ENCODE measurements at places on chromosomes 7 and 10.

DNA sequence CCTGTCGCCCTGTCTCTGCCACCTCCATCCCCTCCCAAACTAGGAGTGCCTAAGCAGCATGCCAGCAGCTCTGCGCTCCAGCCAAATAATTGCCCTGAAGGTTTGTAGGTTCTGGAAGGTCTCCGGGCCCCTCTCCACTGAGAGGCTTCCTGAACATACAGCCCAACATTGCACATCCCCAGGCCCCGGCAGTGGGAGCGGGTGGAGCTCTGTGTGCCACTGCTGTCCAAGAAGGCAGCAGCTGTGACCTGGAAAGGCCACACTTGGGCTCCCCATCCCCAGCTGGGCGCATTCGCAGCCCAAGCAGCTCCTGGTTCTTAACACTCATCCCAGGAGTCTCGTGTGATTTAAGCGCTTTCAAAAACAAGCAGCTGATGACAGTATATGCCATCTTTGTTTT is 95.7 kb downstream of the COL13A1 start:
- DNase-seq: no peak

DNA sequence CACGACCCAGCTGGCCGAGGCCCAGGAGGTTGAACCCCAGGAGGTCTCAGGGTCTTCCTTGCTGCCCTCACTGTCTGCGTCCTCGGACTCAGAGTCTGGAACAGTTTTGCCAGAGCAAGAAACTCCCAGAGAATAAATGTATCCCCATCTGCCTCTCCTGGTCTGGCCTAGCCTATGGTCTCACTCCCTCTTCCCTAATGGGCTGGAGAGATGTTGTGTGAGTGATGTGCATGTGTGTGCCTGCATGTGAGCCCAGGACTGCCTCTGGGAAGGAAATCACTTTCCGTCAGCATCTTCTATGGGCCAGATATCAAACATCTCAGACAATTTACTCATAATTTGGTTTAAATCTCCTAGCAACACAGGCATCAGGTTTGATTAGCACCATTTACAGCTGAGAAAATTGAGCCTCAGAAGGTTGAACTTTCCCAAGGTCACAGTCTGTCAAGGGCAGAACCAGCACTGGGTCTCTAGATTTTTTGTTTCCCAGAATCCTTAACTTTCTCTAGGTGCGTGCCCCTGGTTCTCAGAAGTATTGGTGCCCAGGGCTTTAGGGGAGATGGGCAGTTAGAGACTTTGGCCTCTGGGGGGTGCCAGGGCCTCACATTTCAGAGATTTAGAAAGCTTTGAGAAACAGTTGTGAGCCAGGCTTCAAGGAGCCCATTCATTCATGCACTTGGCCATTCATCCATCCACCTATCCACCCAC is 4.9 kb downstream of the TMEM270 start:
- peak; percentile 63 for DNase-seq

DNA sequence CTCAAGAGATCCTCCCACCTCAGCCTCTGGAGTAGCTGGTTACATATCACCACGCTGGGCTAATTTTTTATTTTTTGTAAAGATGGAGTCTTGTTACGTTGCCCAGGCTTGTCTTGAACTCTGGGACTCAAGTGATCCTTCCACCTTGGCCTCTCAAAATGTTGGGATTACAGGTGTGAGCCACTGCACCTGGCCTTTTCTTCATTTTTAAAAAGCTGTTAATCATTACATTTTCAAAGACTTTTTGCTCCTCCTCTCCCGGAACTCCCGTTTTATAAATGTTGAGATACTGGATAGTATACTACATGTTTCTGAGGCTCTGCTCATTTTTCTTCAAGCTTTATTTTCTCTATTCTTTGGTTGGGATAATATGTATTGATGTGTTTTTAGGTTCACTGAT is 16.4 kb downstream of the AOAH start:
- no peak for DNase-seq

GRCh38 chr10:124544711-124545110 is 83.1 kb downstream of the LHPP start:
- DNase-seq: no peak

DNA sequence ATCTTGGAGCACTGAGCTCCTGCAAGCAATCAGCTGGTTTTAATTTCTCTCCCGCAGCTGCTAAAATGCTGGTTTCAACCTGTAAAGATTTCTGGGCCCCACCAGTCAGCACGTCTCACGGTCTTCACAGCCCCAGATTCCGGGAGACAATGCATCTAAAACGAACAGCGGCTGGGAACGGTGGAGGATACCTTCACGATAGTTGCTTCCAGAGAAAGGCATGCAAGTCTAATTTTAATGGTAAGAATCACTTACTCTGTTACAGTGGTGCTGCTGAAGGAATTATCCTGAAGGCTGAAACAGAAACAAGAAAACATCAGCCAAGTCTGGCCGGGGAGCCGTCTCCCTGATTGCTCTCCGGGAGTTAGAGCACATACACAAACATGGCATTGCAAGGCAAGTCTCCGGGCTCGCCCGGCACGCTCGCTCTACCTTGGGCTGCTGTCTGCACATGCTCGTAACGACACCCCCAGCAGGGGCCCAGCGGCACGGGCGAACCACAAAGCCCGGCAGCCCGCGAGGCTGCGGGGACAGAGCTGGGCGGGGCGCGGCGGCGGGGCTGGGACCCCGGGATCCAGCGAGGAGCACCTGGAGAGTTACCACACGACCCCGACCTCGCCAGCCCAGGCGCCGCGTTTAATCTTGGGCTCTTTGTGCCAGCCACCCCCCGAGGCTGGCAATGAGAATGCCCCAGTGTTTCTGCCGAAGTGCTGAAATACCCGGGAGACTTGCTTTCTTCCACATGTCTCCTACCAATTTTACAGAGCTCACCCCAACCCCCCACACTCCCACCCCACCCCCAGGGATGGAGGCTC is at the start of gene FAM13C:
TSS of gene FAM13C (minus strand) at position 406 of the 815 bp plus-strand sequence. CDS start at position 317, 89 bp downstream.
- peak; percentile 89 for DNase-seq

GRCh38 chr7:40306025-40306424 is 171.2 kb downstream of the SUGCT start:
- DNase-seq: no peak

DNA sequence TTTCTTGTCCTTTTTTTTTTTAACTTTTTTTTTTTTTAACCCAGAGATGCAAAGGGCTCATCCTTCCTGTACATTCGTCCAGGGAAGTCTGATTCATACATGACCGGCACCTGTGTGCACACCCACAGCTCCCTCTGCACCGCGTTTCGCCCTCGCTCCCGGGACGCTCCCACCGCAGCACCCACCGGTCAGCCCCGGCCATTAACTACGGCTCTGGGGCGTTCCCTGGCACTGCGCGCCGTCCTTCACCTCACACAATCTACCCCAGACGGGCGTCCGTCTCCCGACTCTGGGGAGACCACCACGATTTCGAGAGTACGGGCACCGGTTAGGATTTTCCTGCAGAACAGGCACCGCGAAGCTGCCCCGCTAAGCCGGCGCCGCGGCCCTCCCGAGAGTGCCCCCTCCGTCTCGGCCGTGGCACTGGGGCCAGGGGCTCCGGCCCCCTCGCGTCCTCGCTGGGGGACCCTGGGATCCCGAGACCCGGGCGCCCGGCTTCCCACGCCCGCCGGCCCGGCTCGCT is 452 bp downstream of the ATE1 start:
- DNase-seq: no peak

DNA sequence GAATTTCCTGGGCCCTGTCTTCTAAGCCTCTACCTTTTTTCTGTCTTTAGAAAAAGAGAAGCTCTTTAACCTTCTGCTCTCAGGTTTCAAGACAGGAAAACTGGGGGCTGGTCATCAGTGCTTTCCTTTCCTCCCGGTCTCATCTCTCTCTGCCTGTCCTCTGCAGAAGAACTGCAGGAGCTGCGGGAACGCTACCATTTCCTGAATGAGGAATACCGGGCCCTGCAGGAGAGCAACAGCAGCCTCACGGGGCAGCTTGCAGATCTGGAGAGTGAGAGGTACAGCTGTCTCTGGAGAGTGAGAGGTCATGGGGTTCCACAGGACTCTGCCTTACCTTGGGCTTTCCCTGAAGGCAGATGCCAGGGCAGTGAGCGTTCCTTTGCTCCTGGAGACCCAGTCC is 12.7 kb downstream of the CCDC136 start:
- no peak for DNase-seq

GRCh38 chr7:159028508-159029401 is 115.9 kb downstream of the VIPR2 start:
- no peak for DNase-seq

DNA sequence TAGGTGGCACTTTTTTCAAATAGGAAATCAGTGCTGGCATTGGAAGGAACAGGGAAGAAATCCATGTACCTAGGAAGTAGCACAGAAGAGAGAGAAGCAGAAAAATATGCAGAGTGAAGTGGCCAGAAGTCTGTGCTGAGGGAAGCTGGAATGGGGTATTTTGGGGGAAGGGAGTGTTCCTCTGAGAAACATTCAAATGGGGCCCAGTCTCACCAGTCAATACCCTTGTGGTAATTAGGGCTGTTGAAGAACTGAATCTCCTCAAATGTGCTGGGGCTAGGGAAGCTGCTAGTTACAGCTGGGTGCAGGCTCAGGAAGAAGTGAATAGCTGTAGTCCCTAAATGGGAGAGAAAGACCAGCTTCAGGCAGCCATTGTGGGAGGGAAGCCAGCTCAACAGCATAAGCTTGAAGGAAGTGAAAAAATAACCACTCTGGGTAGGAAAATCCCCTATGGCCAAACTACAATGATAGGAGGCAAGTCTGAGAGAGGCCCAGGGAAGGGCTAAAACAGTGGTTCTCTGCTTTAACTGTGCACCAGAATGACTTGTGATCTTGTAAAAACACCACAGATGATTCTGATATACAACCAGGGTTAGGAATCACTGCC is 7.6 kb downstream of the NDST2 start:
- no peak for DNase-seq

DNA sequence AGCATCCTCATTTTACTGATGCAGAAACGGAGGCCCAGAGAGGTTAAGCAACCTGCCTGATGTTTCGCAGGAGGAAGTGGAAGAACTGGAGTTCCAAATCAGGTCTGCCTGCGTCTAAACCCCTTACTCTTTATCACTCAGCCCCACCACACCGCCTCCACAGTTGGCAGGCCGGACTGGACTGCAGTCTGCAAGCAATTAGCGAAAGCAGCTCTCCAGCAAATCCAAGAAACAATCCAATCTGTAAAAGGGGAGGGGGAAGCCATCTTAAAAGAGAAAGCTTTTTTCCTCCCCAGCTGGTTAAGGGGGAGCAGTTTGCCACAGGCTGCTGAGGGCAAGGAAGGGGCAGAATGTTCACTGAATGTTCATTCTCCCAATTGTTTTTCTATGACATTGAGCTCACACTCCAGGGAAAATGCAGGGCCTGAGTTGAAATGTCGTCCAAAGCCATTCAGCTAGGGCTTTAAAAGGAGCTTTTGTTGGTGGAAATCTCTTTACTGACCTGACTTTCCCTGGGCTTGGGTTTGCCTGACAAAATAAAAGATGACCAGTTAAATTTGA is 350.1 kb downstream of the RNLS start:
- no peak for DNase-seq

DNA sequence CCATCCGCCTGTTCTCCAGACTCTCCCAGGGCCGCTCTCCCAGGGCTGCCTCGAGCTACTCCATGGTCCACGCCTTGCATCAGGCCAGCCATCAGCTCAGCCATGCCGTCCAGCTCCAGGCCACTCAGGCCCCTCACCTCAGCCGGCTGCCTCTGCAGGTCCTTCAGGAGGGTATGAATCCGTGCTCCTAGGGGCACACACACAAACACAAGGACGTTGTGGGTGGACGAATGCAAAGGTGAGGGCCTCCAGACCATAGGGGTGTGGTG is 449.4 kb downstream of the PTPRN2 start:
- no peak for DNase-seq

GRCh38 chr10:106107706-106108105 is 1056.8 kb downstream of the SORCS1 start:
- DNase-seq: no peak

DNA sequence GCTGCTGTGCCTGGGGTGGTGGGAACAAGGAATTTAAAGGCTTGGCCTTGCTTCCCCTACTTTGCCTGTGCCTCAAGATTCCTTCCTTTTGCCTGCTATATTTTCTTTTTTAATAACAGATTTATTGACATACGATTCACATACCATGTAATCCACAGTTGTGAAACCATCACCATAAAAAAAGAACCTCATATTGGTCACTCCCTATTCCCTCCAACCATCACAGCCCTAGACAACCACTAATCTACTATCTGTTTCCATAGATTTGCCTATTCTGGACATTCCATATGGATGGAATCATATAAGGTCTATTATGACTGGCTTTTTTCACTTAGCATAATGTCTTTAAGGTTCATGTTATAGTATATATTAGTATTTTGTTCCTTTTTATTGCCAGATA is 59.3 kb upstream of the TRIM8 start:
- DNase-seq: no peak

DNA sequence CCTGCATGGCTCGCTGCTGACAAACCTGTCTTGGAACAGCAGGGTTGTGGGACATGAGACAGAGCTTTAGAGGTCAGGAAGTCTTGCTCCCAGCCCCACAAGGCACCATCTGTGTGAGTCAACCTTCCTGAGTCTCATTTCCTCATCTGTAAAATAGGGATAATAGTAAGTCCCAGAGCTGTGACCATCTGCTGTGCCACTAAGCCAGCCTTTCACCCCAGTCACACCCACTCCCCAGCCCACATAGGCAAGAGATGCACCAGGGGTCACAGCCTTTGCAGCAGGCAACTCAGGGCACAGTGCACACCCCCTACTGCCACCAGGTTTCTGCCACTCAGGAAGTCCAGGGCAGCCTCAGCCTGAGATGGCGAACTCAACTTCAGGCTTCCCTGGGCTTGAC is 29.4 kb upstream of the CDH23 start:
- DNase-seq: no peak

DNA sequence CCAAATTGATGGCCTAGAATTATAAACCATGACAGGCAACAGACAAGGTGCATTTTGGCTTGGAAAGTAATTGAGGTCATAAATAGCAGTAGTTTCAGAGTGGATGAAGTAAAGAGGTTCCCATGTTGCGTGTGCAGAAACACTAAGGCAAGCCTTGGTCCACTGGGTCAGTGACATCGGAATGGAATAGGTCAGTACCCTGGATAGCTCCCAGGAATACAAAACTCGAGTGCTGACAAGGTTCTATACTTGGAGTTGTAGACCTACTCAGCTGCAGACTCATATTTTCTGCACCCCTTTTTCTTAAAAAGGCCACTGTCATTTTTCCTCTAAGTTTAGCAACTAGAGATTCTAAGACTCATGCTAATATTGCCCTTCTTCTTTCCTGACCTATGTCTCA is 132.8 kb downstream of the DYNC1I1 start:
- DNase-seq: no peak

- DNase-seq: no peak
These were observed 36.3 kb downstream of the C7orf33 start for GRCh38 chr7:148626828-148627227.

GRCh38 chr7:54917613-54918391 is 101.0 kb upstream of the EGFR start:
- no peak for DNase-seq

Data from G401 (cell line).